ENCODE measurements at places on chromosomes 1 and 21. TPM values are rescaled to one million over a fixed set of nuclear protein-coding genes. Genes with fewer than 3 reads are reported as not detected.

Gene LCE2B
- not detected for polyA plus RNA-seq

DNA sequence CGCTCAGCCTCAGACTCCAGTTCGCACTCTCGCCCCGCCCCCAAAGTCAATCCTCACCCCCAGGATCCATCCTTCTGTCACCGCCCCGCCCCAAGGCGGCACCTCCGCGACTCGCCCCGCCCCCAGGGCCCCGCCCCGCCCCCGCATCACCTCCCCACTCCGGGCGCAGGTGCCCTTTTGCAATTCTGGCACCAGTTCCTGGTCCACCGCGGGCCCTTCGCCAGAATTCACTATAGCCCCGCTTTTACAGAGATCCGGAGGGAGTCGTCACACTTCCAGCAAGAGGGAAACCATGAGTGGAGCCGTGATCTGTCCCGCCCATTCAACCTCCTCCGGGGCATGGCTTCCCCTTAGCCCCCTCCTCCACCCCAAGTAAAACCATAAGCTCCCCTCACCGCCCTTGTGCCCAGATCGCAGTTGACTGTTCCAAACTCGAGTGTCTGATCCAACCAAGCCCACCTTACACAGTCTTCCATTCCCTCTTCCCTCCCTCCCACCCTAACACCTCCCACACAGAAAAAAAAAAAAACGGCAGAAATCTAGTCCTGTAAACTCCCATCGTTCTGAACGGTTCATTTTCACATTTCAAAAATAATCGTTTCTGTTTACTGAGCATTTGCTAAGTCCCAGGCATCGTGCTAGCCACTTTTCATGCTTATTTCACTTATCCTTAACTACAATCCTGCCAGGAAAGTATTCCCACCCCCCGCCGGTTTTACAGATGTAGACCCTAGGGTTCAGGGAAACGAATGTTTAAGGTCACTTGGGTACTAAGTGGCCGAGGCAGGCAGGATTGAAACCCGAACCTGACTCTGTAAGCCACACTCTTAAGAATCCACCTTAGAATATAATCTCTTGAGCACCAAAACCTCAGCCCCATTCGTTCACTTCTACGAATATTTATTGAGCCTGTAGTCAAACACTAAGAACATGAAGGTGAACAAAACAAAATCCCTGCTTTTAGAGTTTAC lies 1.3 kb upstream of the DNAJC16 start:
- no peaks in the 10 kb centered on the region for H3K36me3 ChIP-seq
- DNase-seq: peak; percentile 73
- H3K4me3 ChIP-seq: peak overlapping the region; percentile 93
- H3K4me1 ChIP-seq: peaks cover 41% of the 10 kb centered on the region

- no peak for DNase-seq
- peaks cover 4% of the 10 kb centered on the region for H3K27me3 ChIP-seq
- H3K27ac ChIP-seq: no peak overlapping the region
- H3K36me3 ChIP-seq: no peaks in the 10 kb centered on the region
- H3K4me1 ChIP-seq: no peaks in the 10 kb centered on the region
Measured at GRCh38 chr1:44515416-44515815, 110.4 kb downstream of the RNF220 start.

DNA sequence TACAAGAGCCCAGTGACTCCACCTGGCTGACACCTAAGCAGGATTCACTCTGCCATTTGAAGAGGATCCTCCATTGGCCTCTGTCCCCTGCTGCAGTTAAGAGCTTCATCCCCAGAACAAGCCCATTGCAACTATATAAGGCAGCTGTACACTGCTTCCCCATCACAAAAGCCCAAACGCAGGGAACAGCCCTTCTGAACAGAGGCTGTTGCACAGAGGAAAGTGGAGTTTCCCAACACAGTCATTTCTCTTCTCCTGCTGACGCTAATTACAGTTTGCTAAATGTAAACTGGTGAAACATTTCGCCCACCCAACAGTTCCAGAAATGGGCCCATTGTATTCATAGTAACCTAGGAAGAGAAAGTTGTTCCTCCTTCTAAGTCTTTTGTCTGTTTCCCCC lies 455.8 kb upstream of the DAB1 start:
- no peaks in the 10 kb centered on the region for H3K36me3 ChIP-seq
- H3K4me3 ChIP-seq: no peak overlapping the region
- H3K27ac ChIP-seq: no peak overlapping the region
- no peaks in the 10 kb centered on the region for H3K27me3 ChIP-seq

DNA sequence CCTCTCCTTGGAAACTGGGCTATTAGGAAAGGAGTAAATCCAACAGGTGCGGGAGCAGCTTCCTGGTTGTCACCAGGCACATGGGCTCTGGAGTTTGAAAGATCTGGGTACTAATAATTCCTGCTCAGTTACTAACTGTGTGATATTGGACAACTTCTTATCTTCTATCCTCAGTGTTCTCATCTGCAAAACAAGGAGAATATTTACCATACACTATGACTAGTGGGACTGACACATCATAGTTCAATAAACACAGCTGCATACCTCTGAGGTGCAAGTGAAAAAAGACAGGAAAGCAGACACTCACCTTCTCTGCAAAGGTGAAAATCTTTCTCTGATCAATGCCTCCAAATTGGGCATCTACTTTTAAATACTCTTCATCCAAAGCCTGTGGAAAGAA lies 19.7 kb downstream of the YARS1 start:
- H3K4me3 ChIP-seq: no peak overlapping the region
- no peaks in the 10 kb centered on the region for H3K4me1 ChIP-seq
- no peaks in the 10 kb centered on the region for H3K27me3 ChIP-seq
- H3K27ac ChIP-seq: no peak overlapping the region
- DNase-seq: no peak

Gene STYXL2
- polyA plus RNA-seq: 0.23 TPM

GRCh38 chr1:204222764-204223055 lies 8.9 kb upstream of the GOLT1A start:
- no peak overlapping the region for H3K27ac ChIP-seq
- no peaks in the 10 kb centered on the region for H3K36me3 ChIP-seq
- DNase-seq: no peak
- H3K4me1 ChIP-seq: no peaks in the 10 kb centered on the region

Data from sigmoid colon (tissue), 7 donors.